ENCODE measurements at places on chromosomes 12 and 14.

DNA sequence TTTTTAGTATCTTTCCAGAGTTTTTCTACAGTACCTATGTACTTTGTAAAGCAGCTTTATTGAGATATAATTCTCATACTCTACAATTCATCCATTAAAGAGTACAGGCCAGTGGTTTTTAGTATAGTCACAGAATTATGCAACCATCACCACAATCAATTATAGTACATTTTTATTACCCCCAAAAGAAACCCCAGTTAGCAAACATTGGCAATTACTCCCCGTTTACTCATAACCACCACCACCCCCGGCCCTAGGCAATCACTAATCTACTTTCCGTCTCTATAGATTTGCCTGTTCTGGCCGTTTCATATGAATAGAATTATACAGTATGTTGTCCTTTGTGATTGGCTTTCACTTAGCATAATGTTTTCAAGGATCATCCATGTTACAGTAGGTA lies 119.8 kb downstream of the KICS2 start:
- no peak for DNase-seq

GRCh38 chr14:75011356-75011994 lies 8.8 kb downstream of the EIF2B2 start:
- no peak for DNase-seq

DNA sequence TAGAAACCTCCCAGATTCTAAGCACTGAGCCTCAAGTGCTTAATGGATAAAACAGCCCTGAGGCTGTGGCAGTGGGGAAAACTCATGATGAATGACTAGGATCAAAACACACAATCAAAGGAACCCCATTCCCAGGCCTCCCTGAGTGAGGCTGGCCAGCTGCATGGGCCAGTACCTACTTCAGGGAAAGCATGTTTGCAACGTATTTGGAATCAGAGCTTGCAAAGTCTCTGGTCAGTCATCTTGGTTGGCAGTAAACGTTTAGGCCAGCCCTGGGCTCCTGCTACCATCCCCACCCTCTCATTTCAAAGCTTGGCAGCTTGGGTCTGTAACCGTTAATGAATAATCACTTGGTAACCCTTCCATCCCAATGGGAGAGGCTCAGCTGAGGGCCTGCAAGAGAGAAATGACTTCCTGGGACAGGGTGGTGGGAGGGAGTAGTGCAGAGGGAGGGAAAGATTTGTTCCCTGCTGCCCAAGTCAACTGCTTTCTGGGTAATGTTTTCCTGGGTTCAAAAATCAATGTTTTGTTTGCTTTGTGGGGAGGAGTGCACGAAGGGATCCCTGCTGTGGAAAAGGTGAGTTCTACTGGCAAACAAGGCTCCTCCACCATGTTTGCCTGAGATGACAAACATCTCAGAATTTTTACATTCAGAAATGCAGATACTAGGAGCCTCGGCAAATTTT lies 2.0 kb upstream of the RNASE8 start:
- DNase-seq, result no peak

DNA sequence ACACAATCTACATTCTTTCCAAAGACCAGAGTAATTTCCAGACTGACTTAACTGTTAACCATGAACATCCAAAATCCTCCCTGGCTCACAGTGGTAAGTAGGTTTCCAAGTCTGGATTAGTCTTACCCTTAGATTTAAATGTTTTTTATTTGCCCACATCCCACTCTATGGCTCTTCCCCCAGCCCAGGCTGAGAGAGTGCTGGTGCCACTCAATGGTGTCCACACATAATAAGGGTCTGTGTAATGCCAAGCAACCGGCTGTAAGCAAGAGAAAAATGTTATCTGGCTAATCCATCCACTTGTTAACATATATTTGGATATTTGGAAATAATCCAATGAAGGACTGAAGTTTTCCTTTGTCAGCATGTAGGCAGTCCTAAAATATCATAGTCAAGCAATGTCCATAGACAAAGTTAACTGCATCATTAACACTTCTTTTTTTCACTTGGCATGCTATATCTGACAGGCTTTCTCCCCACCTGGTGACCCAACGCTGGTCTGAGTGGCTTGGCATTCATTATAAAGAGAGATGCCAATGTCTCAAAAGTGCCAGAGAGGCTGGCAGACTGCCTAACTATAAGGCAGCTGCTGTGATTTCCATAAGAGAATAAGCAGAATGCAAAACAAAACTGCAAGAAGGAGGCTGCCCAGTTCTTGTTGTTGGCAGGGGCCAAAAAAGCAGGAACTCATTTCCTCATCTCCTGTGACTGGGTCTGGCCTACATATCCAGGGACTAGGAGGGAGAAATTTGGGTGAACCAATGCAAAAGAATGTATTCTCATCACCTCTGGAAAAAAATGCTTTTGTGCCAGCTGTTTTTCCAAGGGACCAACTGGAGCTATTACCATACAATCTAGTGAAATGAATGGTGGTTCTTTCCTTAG lies 13.9 kb upstream of the HOXC13 start:
- DNase-seq, result no peak

- DNase-seq, result no peak
Observed at GRCh38 chr12:54858562-54858961, 4.2 kb downstream of the MUCL1 start.

DNA sequence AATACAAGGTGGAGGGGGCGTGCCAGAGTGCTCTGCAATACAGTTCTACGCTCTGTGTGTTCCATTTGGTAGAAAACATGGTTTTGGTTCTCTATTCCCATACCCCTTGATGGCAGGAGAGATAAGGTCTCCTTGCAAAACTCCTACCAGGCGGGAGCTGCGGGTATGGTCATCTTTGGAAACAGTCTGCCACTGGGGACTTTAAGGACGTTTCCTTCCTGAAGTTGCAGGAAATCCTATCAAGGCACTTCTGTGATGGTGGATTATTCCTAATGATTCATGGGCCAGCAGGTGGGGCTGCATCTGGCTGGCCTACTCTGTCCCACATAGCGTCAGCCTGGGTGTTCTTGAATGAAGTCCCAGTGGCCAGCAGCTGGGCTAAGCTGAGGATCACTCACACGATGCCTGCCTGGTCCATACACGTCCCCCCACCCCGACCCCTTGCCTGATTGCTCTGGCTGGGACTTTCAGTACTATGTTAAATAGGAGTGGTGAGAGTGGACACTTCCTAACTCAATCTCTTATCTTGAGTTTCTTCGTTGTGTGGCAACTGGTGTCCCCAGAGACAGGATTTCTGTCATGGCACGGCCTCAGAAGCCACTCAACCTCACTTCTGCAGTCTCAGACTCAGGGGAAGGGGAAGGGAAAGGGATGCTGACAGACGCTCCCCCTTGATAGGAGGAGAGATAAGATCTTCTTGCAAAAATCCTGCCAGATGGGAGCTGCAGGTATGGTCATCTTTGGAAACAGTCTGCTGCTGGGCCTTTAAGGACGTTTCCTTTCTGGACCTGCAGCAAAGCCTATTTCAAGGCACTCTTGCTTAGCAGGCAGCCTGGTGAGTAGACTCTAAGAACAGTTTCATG lies 61.0 kb upstream of the FKBP4 start:
- DNase-seq, result no peak

GRCh38 chr12:27014859-27015729 lies 910 bp upstream of the TM7SF3 start:
- no peak for DNase-seq

GRCh38 chr12:131222329-131223139 lies 268.8 kb downstream of the ADGRD1 start:
- DNase-seq, result peak; percentile 44

DNA sequence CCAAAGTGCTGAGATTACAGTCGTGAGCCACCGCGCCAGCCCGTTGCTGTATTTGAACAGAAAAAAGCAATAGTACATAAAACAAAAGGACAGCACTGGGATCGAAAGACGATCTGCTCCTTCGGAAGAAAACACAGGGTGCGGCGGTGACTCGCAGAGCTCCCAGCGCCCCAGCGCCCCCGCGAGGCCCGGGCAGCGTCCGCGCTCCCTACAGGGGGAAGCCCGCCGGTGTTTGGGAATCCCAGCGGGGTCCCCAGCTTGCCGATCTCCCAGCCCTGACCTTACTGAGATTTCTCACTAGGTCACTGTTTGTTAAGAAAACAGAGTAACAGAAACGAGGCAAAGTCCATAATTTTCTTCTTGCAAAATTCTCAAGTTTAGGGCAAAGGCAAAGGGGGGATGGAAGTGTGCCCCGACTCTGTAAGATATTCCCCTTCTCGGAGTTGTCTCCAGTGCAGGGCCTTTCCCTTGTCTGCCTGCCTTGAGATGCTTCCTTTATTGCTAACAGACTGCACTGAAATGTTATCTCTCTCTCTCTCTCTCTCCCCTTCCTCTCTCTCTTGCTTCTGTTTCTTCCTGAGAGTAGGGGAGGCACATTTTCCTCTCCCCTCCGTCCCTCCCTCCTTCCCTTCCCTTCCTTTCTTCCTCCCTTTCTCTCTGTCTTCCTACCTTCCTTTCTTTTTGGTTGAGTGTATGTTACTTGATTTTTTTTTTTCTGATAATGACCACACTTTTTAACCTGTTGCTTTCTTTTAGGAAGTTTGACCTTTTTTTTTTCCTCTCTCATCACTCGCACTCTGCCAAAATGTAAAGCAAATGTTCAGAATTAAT lies 91.9 kb downstream of the TMEM30B start:
- no peak for DNase-seq

- no peak for DNase-seq
Observed at GRCh38 chr14:90846511-90846910, 30.3 kb upstream of the TTC7B start.

DNA sequence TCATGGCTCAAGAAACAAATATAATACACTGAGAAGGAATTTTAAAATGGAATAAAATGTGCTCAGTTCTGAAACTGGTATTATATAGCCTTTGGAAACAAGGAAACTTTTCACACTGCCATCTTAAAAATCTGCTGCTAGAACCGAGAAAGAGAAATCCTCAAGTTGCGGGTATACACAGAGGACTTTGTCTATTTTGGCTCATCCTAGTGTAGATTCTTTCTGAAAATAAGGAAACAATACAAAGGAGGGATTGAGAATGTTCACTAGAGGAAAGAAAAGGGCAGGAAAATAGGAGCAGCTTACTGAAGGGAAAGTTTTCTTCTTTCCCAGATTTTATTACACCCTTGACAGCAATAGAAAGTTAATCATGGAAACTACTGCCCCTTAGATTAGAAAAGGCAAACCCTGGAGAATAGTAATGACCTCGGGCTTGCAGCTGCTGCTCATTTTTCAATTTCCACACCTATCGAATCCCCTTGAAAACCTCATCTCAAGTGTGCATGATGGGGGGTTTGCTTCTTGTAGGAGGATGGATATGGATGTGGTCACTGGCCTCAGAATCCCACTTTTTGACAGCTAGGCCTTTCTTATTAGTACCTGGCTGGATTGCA lies 104.6 kb downstream of the DAAM1 start:
- no peak for DNase-seq

- no peak for DNase-seq
Observed at GRCh38 chr14:23093991-23094665, 808 bp downstream of the ACIN1 start.

DNA sequence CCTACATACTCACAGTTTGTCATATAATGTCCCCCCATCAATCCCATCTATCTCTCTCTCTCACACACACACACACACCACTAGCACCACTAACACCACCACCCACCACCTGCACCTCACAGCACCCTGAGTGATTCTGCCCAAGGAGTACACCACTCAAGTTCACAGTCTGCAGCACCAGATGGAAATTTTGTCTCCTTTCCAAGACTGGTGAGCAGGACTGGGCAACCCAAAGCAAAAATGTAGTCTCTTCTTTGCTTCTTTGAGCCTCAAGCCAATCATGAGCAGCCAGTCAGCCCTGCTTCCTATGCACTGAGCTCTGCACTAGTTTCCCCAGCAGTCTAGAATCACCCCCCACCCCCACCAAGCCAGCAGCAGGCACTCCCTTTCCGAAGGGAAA lies 15.0 kb upstream of the ARMH4 start:
- DNase-seq, result no peak

DNA sequence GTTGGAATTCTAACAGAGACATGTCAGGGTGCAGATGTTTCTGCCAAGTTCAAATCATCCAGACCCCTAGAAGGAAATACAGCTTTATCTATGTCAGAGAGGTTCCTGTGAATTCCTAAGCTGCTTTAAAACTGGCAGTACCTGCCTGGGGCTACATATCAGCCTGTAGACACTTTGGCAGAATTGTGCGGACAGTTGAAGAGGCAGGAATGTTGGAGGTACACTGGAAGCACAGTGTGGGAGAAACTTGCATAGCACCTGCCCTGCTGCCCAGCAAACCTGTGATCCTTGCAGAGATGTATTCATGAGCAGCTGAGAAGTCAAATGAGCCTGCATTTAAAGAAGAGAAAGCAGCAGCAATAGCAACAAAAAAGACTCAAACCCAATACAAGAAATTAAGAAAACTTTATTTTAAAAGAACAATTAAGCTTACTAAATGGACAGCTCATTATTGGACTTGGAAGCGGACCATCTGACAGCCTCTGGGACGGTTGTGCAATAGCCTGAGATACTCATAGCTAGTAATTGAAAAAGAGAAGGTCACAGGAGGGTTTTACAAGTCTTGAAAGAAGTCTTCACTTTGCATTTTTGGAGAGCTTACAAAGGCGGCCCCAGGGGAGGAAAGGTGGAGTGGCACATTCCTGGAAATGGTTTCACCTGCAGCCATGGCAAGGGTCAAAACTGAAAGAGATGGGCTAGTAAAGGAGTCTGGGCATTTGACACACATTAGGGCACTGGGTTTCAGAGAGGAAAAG lies 280.9 kb upstream of the FLRT2 start:
- DNase-seq, result no peak

GRCh38 chr14:23052182-23052623 lies 5.1 kb downstream of the CDH24 start:
- DNase-seq, result no peak
